ENCODE measurements at places on chromosomes 5 and 9. TPM values are rescaled to one million over a fixed set of nuclear protein-coding genes. Genes with fewer than 3 reads are reported as not detected.

DNA sequence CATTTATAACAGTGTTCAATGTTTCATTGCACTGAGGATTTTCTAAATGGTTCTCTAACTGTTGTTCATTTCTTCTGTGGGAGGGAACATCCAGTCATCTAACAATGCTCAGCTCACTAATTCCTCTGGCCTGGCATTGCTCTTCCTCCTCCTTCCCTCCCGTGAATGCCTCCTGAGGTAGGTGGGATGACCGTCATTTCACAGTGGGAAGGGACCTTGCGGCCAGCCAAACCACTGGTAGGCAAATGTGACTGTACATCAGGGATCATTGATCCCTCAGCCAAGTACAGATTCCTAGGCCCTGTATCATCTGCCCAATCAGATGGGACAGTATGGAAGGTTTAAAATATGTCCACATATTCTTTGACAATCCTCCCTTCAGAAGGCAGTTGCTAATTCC is 23.7 kb upstream of the VDAC1 start:
- DNase-seq = no peak

Gene KIF4B
- total RNA-seq = 0.17 TPM

Gene GNA14
- total RNA-seq = 34.9 TPM

Gene NR5A1
- total RNA-seq = not detected

DNA sequence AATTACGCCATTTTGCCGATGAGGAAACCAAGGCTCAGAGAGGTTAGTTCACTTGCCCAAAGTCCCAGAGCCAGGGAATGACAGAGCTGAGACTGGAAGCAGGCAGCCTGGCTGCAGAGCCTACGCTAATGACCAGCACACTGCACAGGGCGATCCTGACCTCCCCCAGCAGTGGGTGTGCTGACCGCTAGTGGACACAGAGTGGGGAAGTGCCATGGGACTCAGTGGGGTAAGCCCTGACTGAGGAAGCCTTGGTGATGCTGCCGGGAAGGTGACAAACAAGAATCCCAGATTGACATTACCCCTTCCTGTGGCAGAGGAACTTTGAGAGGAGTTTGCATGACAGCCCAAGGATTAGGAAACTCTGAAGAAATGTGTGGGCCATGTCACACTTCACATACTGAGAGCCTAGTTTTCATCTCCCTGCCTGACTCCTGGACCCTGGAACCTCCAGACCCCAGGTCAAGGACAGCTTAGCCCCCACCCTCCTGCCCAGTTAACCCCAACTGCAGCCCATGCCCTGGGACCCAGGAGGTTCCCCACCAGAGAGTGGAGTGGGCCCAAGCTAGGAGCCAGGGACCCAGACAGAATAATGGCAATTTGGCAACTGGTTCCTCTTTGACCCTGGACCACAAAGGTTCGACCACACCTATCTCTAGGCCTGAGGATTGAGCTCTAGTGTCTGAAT is 19.7 kb upstream of the CSF1R start:
- DNase-seq = no peak

- no peak for DNase-seq
Measured at GRCh38 chr5:118439831-118440230, 548.5 kb downstream of the DTWD2 start.

- no peak for DNase-seq
Measured at GRCh38 chr5:395921-396530, 47.0 kb upstream of the EXOC3 start.

DNA sequence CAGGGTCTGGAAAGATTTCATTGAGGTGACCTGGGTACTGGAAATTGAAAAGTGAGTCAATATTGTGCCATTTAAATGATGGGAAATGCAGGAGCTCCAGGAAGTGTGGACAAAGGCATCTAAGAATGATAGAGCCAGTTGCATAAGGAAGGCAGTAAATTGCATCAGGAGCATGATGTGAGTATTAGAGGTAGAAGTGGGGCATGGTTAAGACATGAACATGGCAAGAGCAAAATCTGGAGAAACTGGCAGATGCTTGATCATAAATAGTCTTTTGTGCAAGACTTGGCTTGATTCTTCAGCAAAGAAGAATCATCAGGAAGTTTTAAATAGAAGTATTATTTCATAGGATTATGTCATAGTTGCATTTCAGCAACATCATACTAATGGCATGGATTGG is 157.4 kb upstream of the PUM3 start:
- DNase-seq = no peak

DNA sequence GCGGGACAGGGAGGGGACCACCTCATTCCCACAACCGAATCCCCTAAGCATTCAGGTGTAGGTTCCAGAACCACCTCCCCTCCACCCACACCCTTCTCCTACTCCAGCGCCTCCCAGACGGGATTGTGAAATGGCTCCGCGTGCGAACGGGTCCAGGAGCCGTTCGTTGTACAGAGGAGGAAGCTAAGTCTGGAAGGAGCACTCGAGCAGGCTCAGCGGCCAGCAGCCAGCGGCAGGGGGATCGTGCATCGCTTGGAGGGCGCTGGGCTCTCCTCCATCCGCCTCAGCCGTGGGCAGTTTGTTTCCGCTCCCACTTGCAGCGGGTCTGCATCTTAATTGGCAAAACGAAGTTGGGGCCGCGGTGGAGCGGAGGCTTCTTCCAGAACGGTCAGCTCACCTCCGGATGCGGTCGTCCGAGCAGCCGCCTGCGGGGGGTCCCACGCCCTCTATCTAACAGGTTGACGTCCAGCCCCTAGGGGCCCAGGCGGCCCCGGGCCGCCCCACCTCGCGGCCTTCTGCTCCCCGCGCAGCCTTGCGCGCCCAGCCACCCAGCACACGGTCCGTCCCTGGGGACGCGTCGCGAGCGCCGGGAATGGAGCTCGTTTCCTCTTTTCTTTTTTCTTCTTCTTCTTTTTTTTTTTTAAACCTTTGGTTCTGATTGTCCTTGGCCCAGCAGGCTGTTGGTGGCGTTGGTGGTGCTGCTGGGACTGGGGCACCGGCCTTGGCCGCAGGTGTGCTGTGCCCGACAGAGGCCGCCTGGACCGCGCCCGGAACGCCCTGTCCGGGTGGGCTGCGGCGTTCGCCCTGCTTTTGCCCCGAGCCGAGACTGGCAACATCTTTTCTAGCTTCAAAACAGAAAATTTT is 3.9 kb upstream of the BARX1 start:
- peak; percentile 24 for DNase-seq

GRCh38 chr9:73981405-73981804 is 515.7 kb upstream of the RORB start:
- DNase-seq = no peak

Gene STXBP1
- total RNA-seq = 24.7 TPM

GRCh38 chr9:110208031-110208430 is at the start of gene C9orf152:
Gene C9orf152, minus strand, starts transcription at chr9:110208159. Its CDS starts 580 bp downstream, at chr9:110207579.
- DNase-seq = no peak

Gene EFCAB9
- total RNA-seq = not detected

GRCh38 chr9:110148384-110148783 is 59.6 kb downstream of the C9orf152 start:
- no peak for DNase-seq

DNA sequence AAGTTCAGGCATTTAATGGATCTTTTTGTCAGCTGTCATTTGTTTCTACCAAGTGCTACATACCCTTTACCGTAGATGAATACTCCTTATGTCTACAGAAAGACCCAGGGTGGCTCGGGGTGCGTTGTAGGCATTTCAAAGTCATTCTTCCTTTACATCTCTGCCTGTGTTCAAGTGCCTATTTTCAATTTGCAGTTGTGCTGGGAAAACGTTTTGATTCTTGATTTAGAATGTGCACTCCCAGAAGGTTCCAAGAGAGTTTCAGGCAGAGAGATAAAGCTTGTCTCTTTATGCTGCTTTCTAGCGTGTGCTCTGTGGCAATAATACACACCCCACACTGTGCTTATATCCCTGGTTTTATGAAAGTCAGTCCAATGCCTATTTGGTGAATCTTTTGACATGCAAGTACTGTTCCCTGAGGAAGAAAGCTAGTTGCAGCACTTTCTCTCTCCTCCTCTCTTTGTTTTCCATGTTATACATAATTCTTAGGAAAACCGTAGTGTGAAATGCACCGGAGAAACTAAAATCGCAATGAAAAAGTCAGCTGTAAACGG is 828.1 kb upstream of the ZNF608 start:
- no peak for DNase-seq

Gene RNF208
- total RNA-seq = 0.14 TPM

- DNase-seq = no peak
Measured at GRCh38 chr5:148177207-148177606, 8.9 kb downstream of the SPINK14 start.

Gene ST8SIA4
- 3.1 TPM for total RNA-seq

Gene GFRA3
- total RNA-seq = not detected

Gene OGN
- not detected for total RNA-seq

DNA sequence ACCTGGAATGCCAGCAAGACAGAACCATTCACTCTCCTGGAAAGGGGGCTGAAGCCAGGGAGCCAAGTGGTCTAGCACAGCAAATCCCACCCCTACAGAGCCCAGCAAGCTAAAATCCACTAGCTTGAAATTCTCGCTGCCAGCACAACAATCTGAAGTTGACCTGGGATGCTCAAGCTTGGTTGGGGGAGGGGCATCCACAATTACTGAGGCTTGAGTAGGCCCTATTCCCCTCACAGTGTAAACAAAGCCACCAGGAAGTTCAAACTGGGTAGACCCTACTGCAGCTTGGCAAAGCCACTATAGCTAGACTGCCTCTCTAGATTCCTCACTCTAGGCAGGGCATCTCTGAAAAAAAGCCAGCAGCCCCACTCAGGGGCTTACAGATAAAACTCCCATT is 17.3 kb downstream of the RIGI start:
- DNase-seq = no peak

Gene TMEM252
- total RNA-seq = not detected

DNA sequence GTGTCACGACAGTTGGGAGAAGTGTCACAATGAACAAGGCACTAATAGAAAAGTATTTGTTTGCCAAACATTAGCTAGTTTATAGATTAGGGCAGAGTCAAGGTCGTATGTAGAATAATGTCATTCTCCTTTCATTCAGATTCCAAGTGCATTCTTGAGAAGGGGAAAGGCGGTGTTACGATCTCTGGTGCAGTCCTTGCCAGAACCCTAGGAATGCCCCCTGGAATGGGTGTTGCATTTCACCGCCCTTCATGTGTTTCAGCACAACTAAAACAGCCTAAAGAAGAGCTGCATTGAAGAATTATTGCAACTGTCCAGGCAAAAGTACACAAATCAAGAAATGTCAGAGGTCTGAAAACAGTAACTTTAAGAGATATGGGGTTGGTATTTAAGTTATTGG is 721.0 kb upstream of the WWC1 start:
- DNase-seq = no peak

DNA sequence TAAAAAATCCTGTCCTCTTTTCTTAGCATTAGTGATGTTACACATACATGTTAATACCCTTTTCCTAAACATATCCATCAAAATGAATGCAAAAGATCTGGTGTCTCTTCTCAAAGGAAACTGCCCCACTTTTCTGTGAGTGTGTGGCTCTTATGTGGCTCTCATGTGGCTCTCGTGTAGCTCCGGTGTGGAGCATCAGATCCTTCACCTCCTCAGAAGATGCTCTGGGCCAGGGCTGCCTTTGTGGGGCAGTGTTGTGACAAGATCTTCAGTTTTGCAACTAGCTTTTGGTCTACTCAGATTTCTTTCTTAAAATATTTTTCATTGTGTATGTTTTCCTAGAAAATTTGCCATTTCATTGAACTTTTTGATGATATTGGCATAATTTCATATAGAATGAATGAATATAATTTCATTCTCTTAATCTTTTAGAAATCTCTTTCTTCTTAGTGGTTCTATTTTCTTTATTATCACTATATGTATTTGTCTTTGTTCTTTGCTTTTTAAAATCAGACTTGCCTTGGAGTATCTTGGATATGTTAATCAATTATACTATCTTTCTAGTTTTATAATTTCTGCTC is 19.4 kb downstream of the GARNL3 start:
- peak; percentile 57 for DNase-seq

Gene GPX3
- 22.8 TPM for total RNA-seq

DNA sequence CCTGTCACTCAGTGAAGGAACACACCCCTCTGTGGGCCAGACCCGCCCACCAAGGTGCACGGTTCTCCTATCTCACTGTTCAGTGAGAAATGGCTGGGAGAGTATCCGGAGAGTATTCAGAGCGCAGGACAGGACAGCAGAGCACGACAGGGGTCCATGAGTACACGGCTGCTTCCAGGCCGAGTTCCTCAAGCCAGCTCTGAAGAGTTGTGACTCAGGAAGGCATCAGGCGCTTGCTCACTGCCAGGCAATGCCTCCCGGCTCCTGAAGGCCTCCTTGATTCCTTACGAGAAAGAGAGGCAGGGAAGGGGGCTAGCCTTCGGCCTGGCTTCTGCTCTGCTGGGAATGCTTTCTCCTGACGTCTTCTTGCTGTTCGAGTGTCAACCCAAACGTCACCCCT is 132.1 kb upstream of the PPP1R26 start:
- no peak for DNase-seq

GRCh38 chr9:125659954-125660353 is 47.1 kb downstream of the MAPKAP1 start:
- peak; percentile 72 for DNase-seq

DNA sequence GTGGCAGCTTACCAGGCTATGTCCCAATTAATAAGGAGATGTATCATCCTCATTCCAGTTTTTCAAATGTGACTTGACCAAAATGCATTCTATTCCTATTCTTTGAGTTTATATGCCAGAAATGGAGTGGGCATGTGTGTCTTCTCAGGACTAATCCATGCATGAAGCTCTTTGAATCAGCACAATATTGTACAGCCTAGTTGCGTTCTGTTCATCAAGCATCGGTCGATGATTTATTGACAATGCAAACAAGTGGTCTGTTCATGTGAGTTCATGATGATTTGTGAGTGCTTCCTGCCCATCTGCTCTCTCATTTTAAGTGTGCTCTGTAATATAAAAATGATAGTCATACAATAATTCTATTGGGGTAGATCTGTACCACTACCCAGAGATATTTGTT is 48.3 kb downstream of the PALM2AKAP2 start:
- DNase-seq = no peak

- DNase-seq = peak; percentile 37
Measured at GRCh38 chr5:58759745-58760144, 176.9 kb downstream of the RAB3C start.

DNA sequence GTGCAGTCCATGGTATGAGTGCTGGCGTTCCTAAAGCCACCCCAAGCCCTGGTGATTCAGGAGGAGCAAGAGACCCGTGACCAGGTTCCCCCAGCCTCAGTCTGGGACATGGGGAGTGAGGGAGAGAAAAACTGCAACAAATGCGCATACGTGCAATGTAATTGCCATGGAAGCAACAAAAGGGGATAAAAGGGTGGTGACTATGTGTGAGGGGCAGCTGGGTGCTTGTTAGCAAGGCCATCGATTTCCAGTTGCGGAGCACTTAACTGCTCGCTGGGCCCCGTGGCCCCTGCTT is 709 bp upstream of the SH3PXD2B start:
- DNase-seq = no peak

DNA sequence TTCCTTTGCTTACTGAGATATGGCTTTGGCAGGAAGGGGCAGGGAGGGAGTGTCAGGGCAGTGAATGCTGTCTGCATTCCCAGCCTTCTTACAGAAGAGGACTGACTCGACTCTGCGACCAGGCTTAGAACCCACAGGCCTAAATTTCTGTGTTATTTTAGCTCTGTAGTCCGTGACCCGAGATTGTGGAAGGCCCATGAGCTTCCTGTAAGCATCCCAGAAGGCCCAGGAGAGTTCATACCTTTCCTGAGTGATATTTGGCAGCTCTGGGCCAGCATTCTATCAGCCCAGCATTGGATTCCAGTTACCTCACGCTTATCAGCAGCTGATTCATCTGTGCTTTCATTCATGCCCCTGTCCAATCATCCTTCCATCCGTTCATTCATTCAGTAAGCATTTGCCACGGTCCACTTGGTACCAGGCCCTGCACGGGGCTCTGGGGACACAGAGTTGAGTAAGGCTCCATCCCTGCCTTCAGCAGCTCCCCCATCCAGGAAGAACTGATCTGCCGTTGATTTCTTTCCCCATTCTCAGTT is 28.2 kb upstream of the RPL26L1 start:
- peak; percentile 73 for DNase-seq

- DNase-seq = no peak
Measured at GRCh38 chr5:21397693-21398092, 1409.7 kb upstream of the CDH18 start.

All from dermis blood vessel endothelial cell (primary cell).